Pancreas (tissue), 10 donors: ENCODE measurements at places on chromosomes 3 and 15. TPM values are rescaled to one million over a fixed set of nuclear protein-coding genes. Genes with fewer than 3 reads are reported as not detected.

GRCh38 chr3:52092891-52093290, 36.5 kb upstream of the DUSP7 start:
- H3K27me3 ChIP-seq, result no peaks in the 10 kb centered on the region
- H3K4me3 ChIP-seq, result no peak overlapping the region
- no peaks in the 10 kb centered on the region for H3K4me1 ChIP-seq
- no peak overlapping the region for H3K27ac ChIP-seq
- H3K36me3 ChIP-seq, result no peaks in the 10 kb centered on the region

DNA sequence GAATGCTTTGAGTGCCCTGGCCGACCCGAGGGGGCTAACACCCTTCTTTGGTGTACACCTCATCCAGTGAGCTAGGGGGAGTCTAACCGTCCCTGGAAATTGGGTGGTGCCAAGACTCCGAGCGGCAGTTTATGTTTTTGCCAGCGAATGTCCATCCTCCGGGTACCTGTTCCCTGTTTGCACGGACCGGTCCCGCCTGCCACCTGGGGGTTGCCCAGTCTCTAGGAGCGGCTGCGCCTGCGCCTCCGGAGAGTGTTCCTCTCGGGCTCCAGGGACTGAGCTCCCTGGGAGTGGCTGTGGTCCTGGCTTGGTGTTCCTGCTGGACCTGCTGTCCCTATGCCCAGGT, 913 bp upstream of the WNT7A start:
- no peak for DNase-seq
- H3K36me3 ChIP-seq, result no peaks in the 10 kb centered on the region
- peaks cover 3% of the 10 kb centered on the region for H3K4me1 ChIP-seq
- peak overlapping the region; percentile 43 for H3K4me3 ChIP-seq
- H3K27ac ChIP-seq, result no peak overlapping the region

DNA sequence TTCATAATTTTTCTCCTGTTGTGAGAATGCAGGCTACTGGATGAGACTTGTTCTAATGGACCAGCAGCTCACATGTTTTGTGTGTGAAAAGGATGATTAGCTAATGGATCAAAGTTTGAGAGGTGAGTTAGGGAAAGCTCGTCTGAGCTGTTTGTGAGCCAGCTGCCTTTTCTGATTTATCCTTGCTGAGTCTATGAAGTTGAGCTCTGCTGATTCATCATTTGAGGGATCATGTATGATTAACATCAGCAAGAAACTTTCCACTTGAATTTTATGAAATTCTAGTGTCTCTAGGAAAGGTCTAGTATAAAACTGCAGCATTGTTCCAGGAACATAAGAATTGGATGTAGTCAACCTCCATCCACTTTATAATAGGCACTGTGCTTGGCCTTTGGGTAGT, 698.7 kb downstream of the NTRK3 start:
- H3K27me3 ChIP-seq, result no peaks in the 10 kb centered on the region
- no peaks in the 10 kb centered on the region for H3K4me1 ChIP-seq
- no peak for DNase-seq
- H3K4me3 ChIP-seq, result no peak overlapping the region
- no peaks in the 10 kb centered on the region for H3K36me3 ChIP-seq

Gene PROS1
- 2.8 TPM for total RNA-seq

- H3K27me3 ChIP-seq, result no peaks in the 10 kb centered on the region
- no peak overlapping the region for H3K27ac ChIP-seq
- H3K36me3 ChIP-seq, result no peaks in the 10 kb centered on the region
- H3K4me3 ChIP-seq, result no peak overlapping the region
- H3K4me1 ChIP-seq, result no peaks in the 10 kb centered on the region
These were observed 40.1 kb upstream of the MTMR10 start for GRCh38 chr15:31031471-31032067.
